ENCODE measurements at places on chromosomes 13 and 19.

DNA sequence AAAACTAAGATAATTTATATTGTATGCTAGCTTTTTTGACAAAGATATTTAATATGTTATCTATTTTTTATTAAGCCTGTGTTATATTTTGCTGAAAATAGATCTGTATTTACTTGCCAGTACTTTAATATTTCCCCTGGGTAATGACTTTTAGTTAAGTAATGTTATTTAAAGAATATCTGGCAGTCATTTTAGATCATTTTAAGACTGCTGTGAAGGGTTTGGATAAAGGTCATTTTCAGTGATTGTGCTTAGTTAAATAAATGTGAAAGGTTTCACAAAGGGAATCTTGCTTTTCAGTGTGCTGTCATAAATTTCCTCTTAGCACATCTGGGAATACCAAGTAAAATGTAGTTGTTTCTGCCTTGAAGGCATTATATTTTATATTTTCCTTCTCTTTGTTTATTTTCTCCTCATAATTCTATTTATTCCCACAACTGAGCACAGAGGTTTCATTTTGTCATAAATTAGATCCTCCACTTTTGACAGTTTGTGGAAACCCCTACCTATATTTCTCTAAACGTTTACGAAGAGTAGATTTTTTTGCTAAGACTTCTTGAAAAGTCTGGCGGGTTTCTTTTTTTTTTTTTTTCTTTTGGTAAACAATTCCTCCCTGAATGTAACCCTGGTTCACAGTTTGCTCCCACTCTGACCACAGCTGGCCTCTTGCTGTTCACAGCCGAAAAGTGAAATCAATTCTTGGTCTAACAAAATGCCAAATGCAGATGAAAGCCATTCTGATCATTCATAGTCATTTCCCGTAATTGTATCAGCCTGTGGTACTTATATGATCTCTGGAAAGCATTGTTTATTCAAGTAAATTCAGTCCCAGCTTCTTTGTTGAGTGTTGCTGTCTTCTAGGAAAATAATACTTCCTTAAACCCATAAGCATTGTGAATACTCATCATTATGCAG is 87.8 kb downstream of the MAB21L1 start:
- no peak for DNase-seq

DNA sequence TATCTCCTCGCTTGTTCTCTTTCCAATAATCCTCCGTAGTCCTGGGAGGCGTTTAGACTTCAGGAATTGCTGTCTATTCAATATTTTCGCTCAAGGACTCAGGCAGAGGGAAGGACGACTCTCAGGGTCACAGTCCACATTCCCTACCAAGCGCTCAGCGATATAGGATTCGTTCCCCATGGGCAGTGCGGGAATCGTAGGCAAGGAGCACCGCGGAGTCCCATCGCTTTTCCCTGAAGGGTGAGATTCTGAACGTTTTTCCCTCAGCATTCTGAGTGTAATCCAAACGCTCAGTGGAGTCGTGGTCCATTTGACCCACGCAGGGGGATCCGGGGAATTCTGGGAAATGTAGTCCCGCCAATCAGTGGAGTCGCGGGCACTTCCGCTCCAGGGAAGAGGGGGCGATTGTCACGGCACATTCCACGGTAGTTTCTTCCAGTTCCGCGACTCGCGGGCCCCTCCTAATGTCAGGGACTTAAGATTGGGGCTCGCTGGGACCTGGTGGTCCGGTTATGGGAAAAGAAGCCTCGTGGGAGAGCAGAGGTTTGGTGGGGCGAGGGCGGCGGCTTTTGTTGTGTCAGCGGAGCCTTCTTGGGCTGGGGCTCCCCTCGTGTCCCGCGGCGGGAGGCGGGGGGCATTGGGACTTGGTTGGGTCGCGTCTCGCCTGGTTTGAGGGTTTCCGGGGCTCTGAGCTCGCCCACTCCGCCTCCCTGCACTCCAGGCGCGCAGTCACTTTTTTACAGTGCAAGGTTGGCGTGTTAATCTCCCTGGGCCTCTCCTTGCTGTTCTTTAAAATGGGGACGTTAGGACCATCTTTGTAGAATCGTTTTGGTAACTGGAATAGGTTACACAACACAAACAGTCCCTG is at the start of gene ZNF234:
Gene ZNF234, plus strand, starts transcription at position 364 of the 868 bp plus-strand sequence. CDS start 3,079 bp downstream, outside the sequence.
- peak; percentile 90 for DNase-seq

- DNase-seq, result no peak
Observed at GRCh38 chr13:78603240-78603957, at the start of gene POU4F1. TSS of gene POU4F1 (minus strand) at chr13:78603552. CDS start at chr13:78603326, 226 bp downstream.

DNA sequence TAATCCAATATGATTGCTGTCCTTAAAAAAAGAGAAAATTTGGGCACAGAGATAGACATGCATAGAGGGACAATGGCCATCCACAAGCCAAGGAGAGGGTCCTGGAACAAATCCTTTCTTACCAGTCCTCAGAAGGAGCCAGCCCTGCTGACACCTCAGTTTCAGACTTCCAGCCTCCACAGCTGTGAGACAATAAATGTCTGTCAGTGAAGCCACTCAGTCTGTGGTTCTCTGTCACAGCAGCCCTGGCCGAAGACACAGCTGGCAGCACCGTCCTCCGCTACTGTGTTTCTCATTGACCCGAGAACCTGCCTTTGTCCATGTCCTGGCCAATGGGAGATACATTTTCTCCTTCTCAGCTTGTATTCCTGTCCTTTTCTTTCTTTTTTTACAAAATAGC is 207.9 kb downstream of the TM9SF2 start:
- no peak for DNase-seq

- DNase-seq, result peak; percentile 95
Observed at GRCh38 chr19:35509861-35510625, 3.4 kb downstream of the DMKN start.

GRCh38 chr13:20161275-20161950 is 561 bp upstream of the GJA3 start:
- no peak for DNase-seq

DNA sequence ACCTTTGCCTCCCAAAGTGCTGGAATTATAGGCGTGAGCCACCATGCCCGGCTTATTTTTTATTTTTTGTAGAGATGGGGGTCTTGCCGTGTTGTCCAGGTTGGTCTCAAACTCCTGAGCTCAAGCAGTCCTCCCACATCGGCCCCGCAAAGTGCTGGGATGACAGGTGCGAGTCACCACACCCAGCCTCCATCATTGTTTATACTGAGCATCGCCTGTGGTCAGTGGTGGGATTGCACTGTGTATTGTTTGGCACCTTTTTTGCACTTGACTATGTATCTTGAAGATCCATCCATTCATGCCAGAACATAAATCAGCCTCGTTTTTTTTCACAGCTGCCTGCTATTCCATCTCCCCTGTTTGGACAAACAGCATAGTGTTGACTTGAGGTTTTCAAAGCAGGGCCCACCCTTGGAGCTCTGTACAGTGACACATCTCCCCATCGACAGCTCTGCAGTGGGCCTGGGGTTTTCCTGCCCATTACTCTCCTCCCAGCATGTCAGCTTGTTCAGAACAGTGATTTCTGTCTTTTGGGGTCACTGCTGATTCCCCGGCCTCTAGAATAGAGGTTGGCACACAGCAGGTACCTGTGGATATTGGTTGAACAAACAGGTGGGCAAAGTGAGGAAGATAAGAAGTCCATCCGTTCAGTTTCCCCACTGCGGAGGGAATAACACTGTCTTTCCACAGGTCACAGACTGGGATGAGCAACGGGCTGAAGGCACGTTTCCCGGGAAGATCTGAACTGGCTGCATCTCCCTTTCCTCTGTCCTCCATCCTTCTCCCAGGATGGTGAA is 8.2 kb upstream of the UPK1A start:
- DNase-seq, result no peak

GRCh38 chr13:49476529-49476928 is 19.2 kb upstream of the PHF11 start:
- DNase-seq, result no peak

DNA sequence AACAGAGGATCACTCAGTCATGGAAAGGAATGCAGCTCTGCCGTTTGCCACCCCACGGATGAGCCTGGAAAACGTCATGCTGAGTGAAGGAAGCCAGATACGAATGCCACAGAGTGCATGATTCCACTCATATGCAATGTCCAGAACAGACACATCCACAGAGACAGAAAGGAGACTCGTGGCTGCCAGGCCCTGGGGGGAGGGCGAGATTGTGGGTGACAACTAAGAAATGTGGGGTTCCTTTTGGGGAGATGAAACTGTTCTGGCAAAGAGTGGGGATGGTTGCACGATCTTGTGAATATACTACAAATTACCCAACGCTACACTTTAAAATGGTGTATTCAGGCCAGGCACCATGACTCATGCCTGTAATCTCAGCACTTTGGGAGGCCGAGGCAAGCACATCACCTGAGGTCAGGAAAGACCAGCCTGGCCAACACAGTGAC is 27.2 kb upstream of the NAPA start:
- no peak for DNase-seq

DNA sequence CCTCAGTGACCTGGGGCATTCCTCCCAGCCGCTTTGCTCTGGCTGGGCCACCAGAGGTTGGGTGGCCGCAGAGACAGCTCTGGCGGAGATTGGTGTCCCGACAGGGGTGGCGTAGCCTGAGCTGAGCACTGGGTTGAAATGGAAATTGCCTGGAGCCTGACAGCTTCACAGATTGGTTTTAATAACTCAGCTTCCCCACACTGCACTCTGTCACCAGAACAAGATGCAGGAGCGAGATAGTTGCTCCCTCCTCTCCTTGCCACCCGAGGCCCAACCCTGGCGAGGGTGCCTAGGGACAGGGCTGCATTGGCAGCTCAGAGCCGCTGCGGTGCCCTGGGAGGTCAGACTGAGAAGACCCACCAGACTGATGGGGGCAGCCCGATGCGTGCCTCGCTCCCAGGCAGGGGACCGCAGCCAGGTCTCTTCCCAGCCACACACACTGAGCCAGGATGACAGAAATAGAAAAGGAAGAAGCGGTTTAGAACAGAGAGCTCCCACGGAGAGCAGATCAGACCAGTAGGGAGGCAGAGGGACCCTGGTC is 84.1 kb downstream of the KDM4B start:
- DNase-seq, result no peak

- peak; percentile 40 for DNase-seq
Observed at GRCh38 chr13:109331898-109332297, 454.5 kb downstream of the IRS2 start.

- no peak for DNase-seq
Observed at GRCh38 chr13:71459708-71460107, 407.3 kb downstream of the DACH1 start.

- no peak for DNase-seq
Observed at GRCh38 chr13:25859528-25859927, 192.3 kb downstream of the SHISA2 start.

DNA sequence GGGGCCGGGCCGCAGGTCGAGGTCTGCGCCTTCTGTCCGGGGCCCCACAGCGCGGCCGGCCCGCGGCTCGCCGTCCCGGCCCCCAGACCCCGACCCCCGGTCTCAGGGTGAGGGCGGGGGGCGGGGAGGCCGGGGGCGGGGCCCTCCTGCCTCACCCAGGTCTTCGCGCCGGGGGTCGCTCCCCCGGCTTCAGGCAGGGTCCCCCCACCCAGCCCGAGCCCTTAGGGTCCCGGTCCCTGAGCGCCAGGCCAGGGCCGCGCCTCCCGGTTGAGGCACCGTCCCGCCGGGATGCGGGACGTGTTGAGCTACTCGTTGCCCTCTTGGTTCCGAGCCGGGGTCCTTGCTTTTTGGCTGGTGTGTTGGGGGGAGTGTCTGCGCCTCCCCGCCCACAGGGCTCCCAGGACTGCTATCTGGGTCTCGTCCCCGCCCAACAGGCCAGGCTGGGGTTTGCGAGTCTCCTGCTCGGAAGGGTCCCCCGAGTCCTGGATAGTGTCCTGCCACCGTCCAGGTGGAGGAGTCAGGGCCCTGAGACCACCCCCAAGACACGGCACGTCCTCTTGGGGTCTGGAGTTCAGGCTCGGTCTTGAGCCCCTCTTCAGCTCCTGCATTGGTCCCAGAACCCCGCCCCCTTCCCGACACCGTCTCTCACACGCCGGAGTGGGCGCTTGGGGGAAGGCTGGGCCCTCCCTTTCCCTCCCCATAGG is 452 bp downstream of the PIAS4 start:
- DNase-seq, result peak; percentile 19

- DNase-seq, result no peak
Observed at GRCh38 chr19:33231511-33231910, 5.9 kb upstream of the SLC7A10 start.

GRCh38 chr13:69856331-69856730 is 251.3 kb upstream of the ATXN8OS start:
- peak; percentile 3 for DNase-seq

GRCh38 chr13:94188201-94188854 is 291.2 kb downstream of the DCT start:
- no peak for DNase-seq

- no peak for DNase-seq
Observed at GRCh38 chr19:815079-815774, 6.5 kb downstream of the PLPPR3 start.

DNA sequence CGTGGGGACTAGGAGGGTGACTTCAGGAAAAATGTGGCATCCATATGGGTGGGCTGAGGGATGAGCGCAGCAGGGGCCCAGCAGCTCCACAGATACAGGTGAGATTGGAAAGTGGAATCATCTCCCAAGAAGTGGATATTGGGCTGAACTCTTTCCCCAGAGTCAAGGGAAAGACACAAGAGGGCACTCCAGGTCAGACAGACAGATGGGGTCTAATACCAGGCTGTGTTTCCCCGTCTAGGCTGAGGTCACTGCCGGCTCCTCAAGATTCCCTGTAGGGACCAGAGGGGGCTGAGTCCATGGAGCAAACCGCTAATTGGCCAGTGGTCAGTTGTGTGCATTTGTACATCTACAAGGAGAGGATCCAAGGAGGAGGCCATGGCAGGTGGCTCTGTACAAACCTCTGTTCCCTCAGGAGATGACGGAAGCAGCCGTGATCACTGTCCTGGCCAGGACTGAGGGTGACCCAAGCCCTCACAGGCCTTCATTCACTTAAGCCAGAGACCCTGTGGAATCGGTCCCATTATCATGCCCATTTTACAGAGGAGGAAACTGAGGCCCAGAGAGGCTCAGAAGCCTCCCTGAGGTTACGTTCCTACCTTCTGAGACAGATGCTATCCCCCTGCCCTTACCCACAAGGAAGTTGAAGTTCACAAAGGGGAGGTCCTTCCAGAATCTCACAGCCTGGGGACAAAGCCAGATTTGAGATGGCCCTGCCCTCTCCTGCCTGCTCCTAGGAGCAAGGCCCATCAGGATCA is 14.9 kb upstream of the IGLON5 start:
- DNase-seq, result no peak

DNA sequence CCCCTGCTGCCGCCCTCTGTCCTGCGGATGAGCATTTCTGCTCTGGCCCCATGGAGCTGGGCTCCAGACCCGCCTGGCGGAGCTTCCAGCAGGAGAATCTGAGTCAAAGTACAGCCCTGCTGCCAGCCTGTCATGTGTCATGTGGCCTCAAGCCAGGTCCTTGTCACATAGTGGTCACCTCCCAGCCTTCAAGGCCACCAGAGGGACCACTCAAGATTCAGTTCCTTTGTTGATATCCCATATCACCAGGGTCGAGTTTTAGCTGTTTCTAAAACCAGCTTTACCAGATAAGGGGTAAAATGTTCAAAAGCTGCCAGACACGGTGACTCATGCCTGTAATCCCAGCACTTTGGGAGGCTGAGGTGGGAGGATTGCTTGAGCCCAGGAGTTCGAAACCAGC is 13.4 kb downstream of the THOP1 start:
- no peak for DNase-seq
